Mesenchymal stem cell (in vitro differentiated cells and primary cell): ENCODE measurements at places on chromosomes 2 and 18.
A peak's percentile ranks its signal among the peaks of the same experiment; 100 is the strongest.

GRCh38 chr2:219560893-219561178, 10.5 kb downstream of the OBSL1 start:
- H3K4me3 ChIP-seq: no peak overlapping the region
- DNase-seq: no peak
- peaks cover 30% of the 10 kb centered on the region for H3K36me3 ChIP-seq
- H3K27me3 ChIP-seq: no peaks in the 10 kb centered on the region
- peaks cover 24% of the 10 kb centered on the region for H3K4me1 ChIP-seq
- H3K27ac ChIP-seq: no peak overlapping the region

DNA sequence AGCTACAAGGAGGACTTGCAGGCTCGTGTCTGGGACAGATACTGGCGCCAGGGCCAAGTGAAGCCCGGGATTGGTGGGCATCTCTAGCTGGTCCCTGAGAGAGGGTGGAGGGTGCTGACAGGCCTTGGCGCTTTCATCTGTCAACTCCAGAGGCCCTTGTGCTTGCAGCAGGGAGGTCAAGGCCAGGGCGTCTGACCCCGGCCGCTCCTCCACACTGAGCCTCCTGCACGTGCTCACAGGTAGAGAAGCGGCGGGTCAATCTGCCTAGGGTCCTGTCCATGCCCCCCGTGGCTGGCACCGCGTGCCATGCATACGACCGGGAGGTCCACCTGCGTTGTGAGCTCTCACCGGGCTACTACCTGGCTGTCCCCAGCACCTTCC, 9.5 kb downstream of the CAPN10 start:
- H3K27me3 ChIP-seq: no peaks in the 10 kb centered on the region
- peaks cover 94% of the 10 kb centered on the region for H3K36me3 ChIP-seq
- H3K4me1 ChIP-seq: peaks cover 1% of the 10 kb centered on the region

- H3K27me3 ChIP-seq: no peaks in the 10 kb centered on the region
- peak; percentile 1 for DNase-seq
- H3K36me3 ChIP-seq: no peaks in the 10 kb centered on the region
- no peaks in the 10 kb centered on the region for H3K4me1 ChIP-seq
Observed at GRCh38 chr2:238582159-238582558, 155.4 kb downstream of the ASB1 start.

GRCh38 chr18:25042641-25043051, 309.3 kb downstream of the ZNF521 start:
- no peaks in the 10 kb centered on the region for H3K27me3 ChIP-seq
- H3K27ac ChIP-seq: no peak overlapping the region
- H3K4me3 ChIP-seq: no peak overlapping the region
- no peaks in the 10 kb centered on the region for H3K36me3 ChIP-seq

DNA sequence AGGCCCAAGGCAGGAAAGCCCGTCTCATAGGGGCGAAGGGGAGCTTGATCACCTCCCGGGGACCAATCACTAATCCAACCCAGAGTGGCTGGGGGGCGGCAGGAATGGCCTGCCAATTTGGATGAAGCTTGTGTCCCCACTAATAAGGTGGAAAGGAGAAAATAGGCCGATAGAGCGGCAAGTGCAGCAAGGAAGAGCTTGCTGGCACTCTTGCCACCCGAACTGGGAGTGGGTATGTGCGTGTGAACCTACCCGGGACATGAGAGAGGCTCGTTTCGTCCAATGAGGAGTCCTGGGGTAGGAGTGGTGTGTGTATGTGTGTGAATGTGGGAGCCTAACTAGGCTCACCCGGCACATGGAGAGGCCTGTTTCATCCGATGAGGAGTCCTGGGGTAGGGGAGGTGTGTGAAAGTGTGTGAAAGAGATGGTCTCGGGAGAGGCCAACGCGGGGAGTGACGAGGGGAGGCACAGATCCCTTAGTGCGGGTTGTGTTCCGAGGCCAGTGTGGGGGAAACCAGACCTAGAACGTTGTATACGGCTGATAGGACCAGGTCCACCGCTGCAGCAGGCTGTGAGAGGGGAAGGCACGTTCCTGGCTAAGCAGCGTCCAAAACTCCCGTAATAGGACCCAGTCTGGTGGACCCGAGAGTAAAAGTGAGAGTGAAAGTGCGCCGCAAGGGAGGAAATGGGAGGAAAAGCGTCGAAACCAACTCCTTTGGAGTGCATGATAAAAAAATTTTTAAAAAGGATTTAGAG, 47.1 kb upstream of the SELENOI start:
- H3K4me3 ChIP-seq: peak overlapping the region; percentile 82
- H3K27me3 ChIP-seq: no peaks in the 10 kb centered on the region
- no peaks in the 10 kb centered on the region for H3K36me3 ChIP-seq
- H3K27ac ChIP-seq: peak overlapping the region; percentile 78

- no peak overlapping the region for H3K27ac ChIP-seq
- H3K27me3 ChIP-seq: peaks cover 34% of the 10 kb centered on the region
- DNase-seq: no peak
- H3K4me3 ChIP-seq: no peak overlapping the region
Observed at GRCh38 chr2:241867776-241868420, 1.6 kb upstream of the RTP5 start.

- H3K36me3 ChIP-seq: no peaks in the 10 kb centered on the region
- peaks cover 2% of the 10 kb centered on the region for H3K4me1 ChIP-seq
- no peaks in the 10 kb centered on the region for H3K27me3 ChIP-seq
- no peak overlapping the region for H3K4me3 ChIP-seq
Observed at GRCh38 chr2:31415421-31415820, 879 bp upstream of the XDH start.

- no peak overlapping the region for H3K27ac ChIP-seq
- no peak for DNase-seq
Observed at GRCh38 chr2:101921319-101921952, 70.3 kb upstream of the IL1R2 start.

- H3K27me3 ChIP-seq: no peaks in the 10 kb centered on the region
- DNase-seq: peak; percentile 66
- H3K27ac ChIP-seq: no peak overlapping the region
- H3K4me1 ChIP-seq: peaks cover 2% of the 10 kb centered on the region
Observed at GRCh38 chr18:56575819-56576663, 62.4 kb downstream of the TXNL1 start.

DNA sequence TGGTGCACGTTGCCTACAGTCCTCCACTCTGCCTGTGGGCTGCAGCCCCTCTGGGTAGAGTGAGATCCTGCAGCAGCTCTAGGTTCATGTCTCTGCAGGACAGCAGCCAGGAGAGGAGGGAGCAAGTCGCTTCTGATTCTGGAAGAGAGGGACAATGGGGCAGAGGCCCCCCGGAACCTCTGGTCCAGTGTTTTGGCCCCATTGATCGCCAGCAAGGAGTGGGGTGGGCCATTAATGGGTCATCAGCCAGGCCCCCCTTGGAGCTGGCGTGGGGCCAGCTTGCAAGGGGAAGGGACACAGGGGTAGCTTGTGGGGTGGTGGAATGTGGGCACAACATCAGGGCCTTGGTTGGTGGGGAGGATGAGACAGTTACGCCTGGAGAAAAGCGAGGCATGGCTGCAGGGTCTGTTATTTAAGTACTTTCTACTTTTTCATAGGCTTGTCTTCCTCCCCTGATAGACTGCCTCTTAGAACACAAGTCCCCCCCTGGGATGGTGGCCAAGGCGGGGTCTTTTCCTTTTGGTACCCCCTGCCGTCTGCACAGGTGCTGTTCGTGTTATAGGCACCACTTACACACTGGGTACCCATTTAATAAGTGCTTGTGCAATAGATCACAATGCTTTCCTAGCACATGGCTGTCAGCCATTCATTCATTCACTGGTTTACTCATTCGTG, 44.6 kb downstream of the INHBB start:
- no peaks in the 10 kb centered on the region for H3K36me3 ChIP-seq
- H3K4me1 ChIP-seq: peaks cover 4% of the 10 kb centered on the region
- DNase-seq: no peak
- H3K4me3 ChIP-seq: no peak overlapping the region
- peaks cover 55% of the 10 kb centered on the region for H3K27me3 ChIP-seq
- H3K27ac ChIP-seq: no peak overlapping the region

GRCh38 chr18:26004832-26005231, 85.6 kb downstream of the SS18 start:
- H3K36me3 ChIP-seq: no peaks in the 10 kb centered on the region
- no peak overlapping the region for H3K27ac ChIP-seq
- H3K4me3 ChIP-seq: no peak overlapping the region
- no peak for DNase-seq
- H3K27me3 ChIP-seq: no peaks in the 10 kb centered on the region

DNA sequence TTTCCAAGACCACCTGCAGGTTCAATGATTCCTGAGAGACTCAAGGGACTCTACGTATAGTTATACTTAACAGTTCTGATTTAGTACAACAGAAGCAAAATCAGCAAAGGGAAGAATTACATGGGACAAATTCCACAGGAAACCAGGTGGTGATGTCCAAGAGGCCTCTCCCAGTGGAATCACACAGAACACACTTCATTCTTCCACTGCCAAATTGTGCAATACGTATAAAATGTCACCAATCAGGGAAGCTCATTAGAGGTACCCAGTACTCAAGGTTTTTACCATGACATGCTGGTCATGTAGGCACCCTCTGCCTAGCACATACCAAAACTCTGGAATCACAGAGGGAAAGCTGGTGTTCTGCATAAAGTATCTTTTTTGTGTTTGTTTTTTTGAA, 22.4 kb downstream of the CAPG start:
- H3K27ac ChIP-seq: no peak overlapping the region
- H3K36me3 ChIP-seq: peaks cover 45% of the 10 kb centered on the region
- no peak for DNase-seq
- peaks cover 4% of the 10 kb centered on the region for H3K4me1 ChIP-seq
- no peak overlapping the region for H3K4me3 ChIP-seq
- H3K27me3 ChIP-seq: no peaks in the 10 kb centered on the region

GRCh38 chr18:44893966-44894365, 213.3 kb downstream of the SETBP1 start:
- H3K27me3 ChIP-seq: no peaks in the 10 kb centered on the region
- DNase-seq: no peak
- H3K4me3 ChIP-seq: no peak overlapping the region
- no peaks in the 10 kb centered on the region for H3K36me3 ChIP-seq
- peaks cover 2% of the 10 kb centered on the region for H3K4me1 ChIP-seq
- H3K27ac ChIP-seq: no peak overlapping the region
